ENCODE measurements at places on chromosomes 1 and 21. TPM values are rescaled to one million over a fixed set of nuclear protein-coding genes. Genes with fewer than 3 reads are reported as not detected.

Gene SAMD13
- total RNA-seq, result 2.8 TPM

Gene RAVER2
- total RNA-seq, result 26.6 TPM

Gene UBQLN4
- 32.5 TPM for total RNA-seq

Gene KIF17
- total RNA-seq, result 0.13 TPM

Gene SYTL1
- not detected for total RNA-seq

Gene KIF26B
- 0.14 TPM for total RNA-seq

Gene ITSN1
- 97.5 TPM for total RNA-seq

Gene MNDA
- total RNA-seq, result not detected

Gene FGR
- not detected for total RNA-seq

Gene SRGAP2
- total RNA-seq, result 113 TPM

Gene SERTAD4
- total RNA-seq, result 2.7 TPM

Gene S100A7
- not detected for total RNA-seq

Gene FCER1A
- not detected for total RNA-seq

Gene FCAMR
- not detected for total RNA-seq

Gene AMY2A
- not detected for total RNA-seq

Gene FMOD
- total RNA-seq, result 0.27 TPM

Gene TGFBR3
- total RNA-seq, result 16.9 TPM

Gene KCNK1
- not detected for total RNA-seq

Gene SPOCD1
- 57.9 TPM for total RNA-seq

Gene DTL
- 29.7 TPM for total RNA-seq

Gene ADAM30
- not detected for total RNA-seq

Gene ZNF695
- 3.2 TPM for total RNA-seq

Gene KCNH1
- under 0.01 TPM for total RNA-seq

Gene S100B
- not detected for total RNA-seq

Gene IL23R
- total RNA-seq, result not detected

Gene POU2F1
- total RNA-seq, result 16.8 TPM

Gene BNIPL
- 0.13 TPM for total RNA-seq

Gene CFHR3
- not detected for total RNA-seq

Gene HPCAL4
- not detected for total RNA-seq

Gene CRNN
- not detected for total RNA-seq

All from thoracic aorta endothelial cell (primary cell).